ENCODE measurements at places on chromosomes 5 and 9.

DNA sequence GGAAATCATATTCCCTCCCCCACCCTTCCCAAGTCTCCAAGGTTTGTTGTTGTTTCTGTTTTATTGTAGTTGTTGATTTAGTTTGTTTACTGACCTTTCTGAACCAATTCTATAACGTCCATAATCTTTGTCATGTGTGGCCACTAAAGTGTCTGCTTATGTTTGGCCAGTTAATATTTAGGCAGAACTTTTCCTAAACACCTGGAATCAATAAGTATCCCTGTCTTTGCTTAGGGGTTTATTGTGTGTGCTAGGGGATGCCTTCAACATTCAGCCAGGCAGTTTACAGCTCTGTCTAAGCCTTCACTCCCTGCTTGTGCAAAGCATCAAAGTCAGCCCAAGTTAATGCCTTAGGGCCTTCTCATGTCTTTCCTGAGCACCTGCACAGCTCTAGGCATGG lies 16.9 kb upstream of the LECT2 start:
- DNase-seq = no peak

GRCh38 chr9:120768886-120769285 lies 24.3 kb downstream of the FBXW2 start:
- DNase-seq = no peak

DNA sequence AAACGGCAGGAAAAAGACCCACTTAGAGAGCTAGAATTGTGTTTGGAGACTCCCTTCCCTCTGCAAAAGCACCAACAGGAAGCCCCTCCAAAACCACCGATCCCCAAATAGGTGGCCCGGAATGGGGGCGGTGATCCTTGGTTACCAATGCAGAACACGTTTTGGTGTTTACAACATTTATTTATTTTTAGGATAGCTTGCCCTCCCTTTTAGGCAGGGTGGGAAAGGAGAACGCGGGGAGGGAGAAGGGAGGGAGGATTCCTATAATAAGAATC lies 579 bp upstream of the NTRK2 start:
- no peak for DNase-seq

DNA sequence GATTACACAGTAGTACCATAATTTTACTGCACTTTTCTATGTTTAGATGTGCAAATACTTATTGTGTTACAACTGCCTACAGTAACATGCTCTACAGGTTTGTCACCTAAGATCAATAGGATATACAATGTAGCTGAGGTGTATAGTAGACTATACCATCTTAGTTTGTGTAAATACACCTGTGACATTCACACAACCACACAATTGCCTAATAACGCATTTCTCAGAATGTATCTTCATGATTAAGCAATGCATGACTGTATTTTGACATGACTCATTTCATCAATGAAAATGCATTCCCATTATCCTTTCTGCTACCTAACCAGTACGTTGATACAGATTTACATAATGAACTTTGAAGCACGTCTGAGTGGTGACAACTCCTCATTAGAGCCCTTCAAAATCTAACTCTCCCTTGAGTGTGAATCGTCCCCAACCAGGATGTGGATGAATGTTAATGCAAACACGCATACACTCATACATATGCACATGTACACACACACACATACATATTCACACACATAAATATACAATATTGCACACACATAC lies 28.4 kb downstream of the GZMK start:
- no peak for DNase-seq

GRCh38 chr5:146321571-146321970 lies 17.1 kb upstream of the POU4F3 start:
- no peak for DNase-seq

DNA sequence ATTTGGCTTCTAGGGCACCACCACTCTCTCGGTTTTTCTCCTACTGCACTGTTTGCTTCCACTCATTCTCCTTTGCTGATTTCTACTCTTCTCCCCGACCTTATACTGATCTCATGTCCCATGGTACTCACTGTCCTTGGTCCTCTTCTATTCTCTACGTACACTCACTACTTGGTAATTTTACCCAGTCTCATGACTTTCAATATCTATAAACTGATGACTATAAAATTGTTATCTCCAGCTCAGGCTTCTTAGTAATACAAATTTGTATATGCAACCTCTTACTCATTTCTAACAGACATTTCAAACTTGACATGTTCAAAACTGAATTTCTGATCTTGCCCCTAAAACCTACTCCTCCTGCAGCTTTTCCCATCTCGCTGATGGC lies 4.1 kb downstream of the RAPGEF6 start:
- DNase-seq = no peak

DNA sequence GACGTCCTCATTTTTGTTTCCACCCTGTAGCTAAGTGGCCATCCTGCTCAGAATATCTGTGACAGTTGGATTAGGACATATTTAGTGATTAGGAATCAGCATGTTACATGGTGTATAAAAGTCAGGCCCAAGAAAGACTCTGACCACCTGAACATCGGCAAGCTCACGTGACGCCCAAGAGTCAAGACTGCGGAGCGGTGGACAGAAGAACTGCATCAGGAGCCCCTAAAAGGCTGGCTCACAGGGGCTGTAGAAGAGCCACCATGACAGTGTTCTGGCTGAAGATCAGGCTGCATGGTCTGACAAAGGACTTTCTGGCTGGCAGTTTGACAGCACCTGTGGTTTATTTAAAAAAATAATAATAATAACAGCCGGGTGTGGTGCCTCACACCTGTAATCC lies 185.3 kb downstream of the AUH start:
- no peak for DNase-seq

GRCh38 chr5:127999909-128000308 lies 83.7 kb upstream of the SLC12A2 start:
- no peak for DNase-seq

DNA sequence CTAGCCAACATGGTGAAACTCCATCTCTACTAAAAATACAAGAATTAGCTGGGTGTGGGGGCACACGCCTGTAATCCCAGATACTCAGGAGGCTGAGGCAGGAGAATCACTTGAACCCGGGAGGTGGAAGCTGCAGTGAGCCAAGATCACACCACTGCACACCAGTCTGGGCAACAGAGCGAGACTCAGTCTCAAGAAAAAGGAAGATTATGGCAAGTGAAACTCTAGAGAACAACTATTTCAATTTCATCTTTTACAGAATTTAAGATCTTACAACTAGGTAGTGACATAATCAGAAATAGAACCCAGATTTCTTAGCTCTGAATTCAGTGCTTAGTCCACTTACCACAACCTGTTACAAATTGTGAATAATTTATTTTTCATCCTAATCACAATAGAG lies 108.8 kb upstream of the MAP3K1 start:
- no peak for DNase-seq

DNA sequence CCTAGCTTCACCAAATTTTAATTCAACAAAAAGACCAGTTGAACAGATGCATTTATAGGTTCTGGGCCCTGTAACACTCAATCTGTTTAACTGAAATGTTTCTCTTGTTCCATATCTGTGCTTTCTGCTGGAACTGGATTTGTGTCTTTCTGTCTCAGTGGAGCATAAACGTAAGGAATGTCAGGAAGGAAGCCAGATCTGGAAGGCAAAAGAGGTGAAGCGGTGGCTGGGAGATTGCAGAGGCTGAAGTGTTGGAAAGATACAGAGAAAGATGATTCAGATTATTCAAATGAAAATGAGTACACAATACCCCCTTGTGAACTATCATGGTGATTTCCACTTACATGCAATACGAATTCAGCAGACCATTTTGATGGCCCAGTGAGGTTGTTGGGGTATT lies 406.8 kb downstream of the BRINP1 start:
- no peak for DNase-seq

GRCh38 chr5:142072488-142072887 lies 36.1 kb upstream of the NDFIP1 start:
- no peak for DNase-seq

GRCh38 chr9:34686231-34686630 lies 4.8 kb downstream of the CCL19 start:
- no peak for DNase-seq

DNA sequence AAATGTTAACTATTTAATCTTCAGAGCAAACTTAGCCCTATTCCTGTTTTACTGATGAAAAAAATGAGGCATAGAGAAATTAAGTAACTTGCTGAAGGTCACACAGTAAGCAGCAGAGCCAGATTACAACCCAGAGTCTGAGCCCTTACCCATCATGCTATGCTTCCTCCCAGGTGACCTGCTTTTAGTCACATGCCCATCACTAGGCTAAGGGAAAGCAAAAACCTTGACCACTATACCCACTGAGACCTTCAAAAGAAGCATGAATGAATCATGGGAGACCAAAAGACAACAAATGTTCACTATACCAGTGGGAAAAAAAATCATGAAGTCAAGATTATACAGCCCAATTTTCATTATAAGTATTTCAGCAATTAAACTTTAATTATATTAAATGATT lies 5.3 kb upstream of the HAUS6 start:
- DNase-seq = no peak

GRCh38 chr5:150122536-150123481 lies 32.8 kb downstream of the PDGFRB start:
- DNase-seq = no peak

DNA sequence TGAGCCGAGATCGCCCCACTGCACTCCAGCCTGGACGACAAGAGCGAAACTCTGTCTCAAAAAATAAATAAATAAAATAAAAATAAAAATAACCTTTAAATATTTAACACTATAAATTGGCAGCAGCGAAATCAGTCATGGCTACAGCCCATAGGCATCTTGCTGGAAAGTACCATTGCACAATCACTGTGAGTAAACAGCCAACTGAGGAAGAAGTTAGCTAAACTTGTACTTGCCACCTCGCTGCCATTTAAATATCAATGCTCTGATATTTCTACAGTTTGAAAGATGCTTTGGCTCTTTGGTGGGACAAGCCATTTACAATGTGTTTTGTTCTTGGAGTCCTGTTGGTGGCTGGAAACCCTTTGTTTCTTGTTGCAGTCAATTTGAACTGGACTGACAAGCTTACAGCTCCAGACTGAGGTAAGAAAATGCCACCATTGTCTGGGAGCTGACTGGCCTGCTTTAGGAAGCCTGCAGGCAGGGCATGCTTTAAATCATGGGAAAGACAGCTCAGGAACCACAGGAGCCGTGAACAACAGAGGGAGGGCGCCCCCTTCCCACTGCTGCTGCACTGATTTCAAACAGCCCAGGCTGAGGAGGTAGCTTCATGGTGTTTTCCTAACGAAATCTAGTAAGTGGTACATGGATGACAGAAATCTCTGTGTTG lies 322.8 kb upstream of the RFX3 start:
- DNase-seq = no peak

- DNase-seq = no peak
Measured at GRCh38 chr5:119743927-119744326, 114.6 kb downstream of the FAM170A start.

- no peak for DNase-seq
Measured at GRCh38 chr5:56640763-56641406, 174.5 kb upstream of the MAP3K1 start.

GRCh38 chr5:114360816-114361723 lies 800 bp upstream of the KCNN2 start:
- no peak for DNase-seq

DNA sequence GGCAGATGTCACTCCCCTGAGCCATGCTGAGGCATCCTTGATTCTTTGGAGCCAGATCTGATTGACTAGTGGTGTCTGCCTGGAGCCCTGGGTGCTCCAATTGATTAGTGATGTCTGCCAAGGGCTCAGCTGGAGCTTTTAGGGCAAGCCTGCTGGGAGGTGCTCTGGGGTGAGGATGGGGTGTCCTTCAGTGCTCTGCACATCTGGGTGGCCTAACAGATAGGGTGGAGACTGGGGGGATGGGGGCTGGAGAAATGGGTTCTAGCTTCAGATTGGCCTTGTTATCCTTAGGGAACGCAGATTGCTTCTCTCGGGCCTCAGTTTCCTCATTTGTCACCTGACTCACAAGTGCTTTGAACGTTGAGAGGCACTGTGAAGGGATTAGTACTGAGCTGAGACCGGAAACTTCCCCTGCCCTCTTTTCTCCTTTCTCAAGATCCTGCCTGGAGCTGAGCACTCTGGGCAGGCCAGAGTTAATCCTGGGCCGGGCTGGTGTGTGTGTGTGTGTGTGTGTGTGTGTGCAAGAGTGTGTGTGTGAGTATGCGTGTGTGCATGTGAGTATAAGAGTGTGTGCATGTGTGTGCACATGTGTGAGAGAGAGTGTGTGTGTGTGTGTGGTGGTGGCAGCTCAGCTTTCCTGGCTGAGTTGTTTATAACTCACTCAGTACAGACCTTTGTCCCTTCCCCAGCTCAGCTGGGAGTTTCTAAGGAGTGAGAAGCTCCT lies 5.6 kb upstream of the IER5L start:
- DNase-seq = no peak

DNA sequence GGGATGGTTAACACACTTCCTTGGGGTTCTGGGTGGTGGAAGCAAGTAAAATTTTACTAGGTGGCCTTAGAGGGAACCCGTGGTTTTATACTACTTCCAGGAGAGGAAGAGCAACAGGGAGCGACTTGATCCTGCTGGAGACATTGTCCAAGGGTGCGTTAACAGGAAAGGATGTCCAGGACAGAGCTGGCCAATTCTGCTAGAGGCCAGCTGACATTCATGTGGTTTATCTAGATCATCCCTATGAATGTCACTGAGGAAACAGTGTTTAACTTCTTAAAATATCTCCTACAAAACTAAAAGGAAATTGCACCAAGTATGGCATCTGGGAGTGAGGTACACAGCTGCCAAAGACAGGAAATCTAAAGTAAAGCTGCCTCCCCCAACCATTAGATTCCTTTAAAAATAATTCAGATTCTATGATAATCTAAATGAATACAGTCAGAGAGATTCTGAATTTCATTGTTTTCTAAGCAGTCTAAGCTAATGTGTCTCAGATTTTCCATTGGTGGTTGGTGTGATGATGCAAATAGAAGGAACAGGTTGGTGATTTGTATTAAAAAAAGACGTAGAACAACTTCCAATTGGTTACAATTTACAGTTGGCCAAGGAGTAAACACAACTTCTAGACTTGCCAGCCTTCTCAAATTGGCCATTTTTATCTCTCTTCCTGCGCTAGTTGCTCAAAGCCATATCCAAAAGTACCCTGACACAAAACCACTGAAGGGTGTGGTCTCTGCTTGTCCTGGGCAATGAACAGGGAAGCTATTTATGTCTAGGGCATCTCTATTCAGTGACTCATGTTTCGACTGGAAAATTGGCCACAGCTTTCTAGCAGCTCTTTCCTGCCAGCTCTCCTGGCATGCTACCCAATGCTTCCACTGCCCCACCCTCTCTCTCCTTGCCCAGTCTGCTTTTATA lies 574.7 kb upstream of the MEF2C start:
- no peak for DNase-seq

- no peak for DNase-seq
Measured at GRCh38 chr5:31855134-31856040, 216.5 kb downstream of the PDZD2 start.

- no peak for DNase-seq
Measured at GRCh38 chr5:128060644-128061385, 22.8 kb upstream of the SLC12A2 start.

- DNase-seq = no peak
Measured at GRCh38 chr9:522658-523057, 308.0 kb downstream of the DOCK8 start.

GRCh38 chr5:138471052-138471361 lies 5.7 kb downstream of the EGR1 start:
- no peak for DNase-seq

DNA sequence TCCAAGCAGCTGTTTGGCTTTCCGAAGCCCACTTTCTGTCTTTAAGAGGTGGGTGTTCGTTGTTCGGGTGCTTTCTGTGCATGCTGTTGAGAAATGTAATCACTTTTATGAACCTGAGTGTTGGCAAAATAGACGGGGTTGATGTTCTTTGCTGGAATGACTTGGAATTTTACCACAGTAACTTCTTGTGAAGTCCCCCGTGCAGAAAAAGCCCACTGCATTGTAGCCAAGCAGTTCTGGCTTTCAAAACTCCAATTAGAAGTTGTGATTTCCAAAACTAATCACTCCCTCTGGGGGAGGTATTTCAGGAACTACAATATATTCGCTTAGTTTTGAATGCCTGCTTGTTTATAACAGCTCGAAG lies 111.1 kb downstream of the PAM start:
- DNase-seq = no peak

All from stimulated activated CD4-positive, alpha-beta T cell treated with anti-CD3 and anti-CD28 coated beads, Interleukin-1b, Interleukin-23, amount 100 ng/mL, for 1 hour (primary cell).